Lower lobe of right lung (tissue), 2 donors: ENCODE measurements at places on chromosomes 13 and 19.

DNA sequence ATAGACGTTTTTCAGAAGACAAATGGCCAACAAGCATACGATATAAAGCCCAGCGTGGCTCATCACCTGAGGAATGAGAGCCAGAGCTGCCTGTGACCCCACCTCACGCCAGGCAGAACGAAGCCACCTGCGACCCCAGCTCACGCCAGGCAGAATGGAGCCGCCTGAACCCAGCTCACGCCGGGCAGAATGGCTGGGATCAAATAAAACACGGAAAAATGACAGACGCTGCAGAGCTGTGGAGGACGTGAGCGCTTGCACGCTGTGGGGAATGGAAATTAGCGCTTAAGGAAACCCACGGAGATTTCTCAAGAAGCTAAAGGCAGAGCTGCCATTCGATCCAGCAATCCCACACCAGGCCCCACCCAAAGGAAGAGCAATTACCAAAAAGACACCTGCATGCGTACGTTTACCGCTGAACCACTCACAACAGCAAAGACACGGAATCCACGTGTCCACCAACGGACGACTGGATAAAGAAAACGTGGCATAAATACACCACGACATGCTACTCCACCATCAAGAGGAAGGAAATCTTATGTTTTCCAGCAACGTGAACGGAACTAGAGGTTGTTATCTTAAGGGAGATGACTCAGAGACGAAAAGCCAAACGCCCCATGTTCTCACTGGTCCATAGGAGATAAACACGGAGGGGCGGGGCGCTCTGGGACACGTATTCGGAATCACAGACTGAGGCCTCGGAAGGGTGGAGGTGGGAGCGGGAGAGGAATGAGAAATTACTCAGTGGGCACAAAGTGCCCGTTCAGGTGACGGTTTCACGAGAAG, 30.7 kb upstream of the C13orf46 start:
- peak; percentile 41 for DNase-seq

DNA sequence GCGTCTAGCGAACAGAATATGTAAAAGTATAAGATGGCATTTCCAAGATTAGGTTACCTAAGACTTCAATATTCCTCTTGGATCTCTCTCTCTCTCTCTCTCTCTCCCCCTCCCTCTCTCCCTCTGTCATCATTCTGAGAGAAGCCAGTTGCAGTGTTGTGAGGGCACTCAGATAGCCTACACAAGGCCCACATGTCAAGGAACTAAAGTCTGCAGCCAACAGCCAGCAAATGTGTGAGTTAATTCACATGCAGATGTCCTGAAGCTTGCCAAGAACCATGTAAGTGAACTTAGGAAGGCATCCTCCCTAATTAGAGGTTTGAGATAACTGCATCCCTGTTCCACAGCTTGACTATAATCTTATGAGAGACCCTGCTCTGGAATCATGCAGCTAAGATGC, 822.9 kb upstream of the PRR20A start:
- no peak for DNase-seq

GRCh38 chr13:97124206-97124605, 97.9 kb upstream of the MBNL2 start:
- DNase-seq = no peak

- DNase-seq = no peak
Observed at GRCh38 chr13:103703246-103703645, 637.0 kb upstream of the SLC10A2 start.

GRCh38 chr13:99151516-99151915, 49.1 kb upstream of the UBAC2 start:
- DNase-seq = no peak

- DNase-seq = peak; percentile 82
Observed at GRCh38 chr19:44841231-44841630, 4.9 kb upstream of the NECTIN2 start.

DNA sequence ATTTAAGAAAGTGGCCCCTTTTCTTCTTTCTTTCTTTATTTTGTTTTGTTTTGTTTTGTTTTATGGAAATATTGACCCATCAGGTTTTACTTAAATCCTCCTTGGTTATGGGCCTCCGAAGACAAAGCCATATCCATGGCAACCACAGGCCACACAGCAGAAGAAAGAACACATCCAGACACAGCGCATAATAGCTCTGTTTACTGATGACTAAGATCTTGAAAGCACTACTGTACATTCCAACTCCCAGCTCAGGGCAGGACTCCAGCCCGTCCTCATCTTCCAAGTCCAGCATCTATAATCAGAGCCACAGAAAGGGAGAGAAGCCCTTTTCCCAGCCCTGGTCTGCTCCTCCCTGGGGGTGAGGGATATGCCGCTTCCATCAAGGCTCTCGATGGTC, 84.3 kb downstream of the NUFIP1 start:
- DNase-seq = no peak

- DNase-seq = no peak
Observed at GRCh38 chr19:4200940-4201542, 18.6 kb downstream of the ANKRD24 start.

GRCh38 chr13:34086281-34086680, 268.3 kb downstream of the RFC3 start:
- no peak for DNase-seq
